ENCODE measurements at places on chromosomes 1 and 21.

DNA sequence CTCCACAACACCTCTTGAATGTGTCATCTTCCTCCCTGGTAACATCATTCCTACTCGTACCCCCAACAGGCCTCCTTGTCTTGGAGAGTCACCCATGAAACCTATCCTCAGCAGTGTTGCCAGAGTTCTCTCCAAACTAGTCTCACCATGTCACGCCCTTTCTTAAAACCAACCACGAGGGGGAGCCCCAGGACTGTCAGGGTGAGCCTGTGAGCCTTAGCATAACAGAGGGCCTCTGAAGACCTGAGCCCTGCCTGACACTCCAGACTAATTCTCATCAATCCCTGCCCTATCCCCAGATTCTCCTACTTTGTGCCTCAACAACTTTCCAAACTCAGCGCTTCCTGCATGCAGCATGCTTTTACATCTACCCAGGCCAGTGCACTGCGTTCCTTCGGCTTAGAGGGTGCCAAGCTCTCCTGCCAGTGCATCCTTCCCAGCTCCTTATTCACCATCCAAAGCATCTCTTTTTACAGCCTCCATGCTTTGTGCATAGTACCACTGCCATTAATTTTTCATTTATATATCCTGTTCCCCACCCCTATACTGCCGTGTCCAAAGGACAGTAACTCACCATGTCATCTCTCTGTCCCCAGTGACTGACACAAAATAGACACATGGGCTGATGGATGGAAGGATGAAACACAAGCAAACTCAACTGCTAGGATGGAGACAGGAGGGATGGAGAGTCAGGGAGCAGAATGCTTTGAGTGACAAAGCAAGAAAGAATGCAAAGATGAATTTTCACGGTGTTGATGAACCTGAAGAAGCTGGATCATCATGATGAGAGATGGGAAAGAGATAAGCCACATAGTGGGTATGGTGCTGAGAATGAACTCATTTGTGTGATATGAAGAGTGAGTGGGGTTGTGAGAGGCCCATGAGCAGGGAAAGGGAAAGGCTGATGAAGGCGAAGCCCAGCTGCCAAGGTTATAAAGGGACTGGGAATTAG lies 34.0 kb downstream of the ZNF697 start:
- peak; percentile 65 for DNase-seq

DNA sequence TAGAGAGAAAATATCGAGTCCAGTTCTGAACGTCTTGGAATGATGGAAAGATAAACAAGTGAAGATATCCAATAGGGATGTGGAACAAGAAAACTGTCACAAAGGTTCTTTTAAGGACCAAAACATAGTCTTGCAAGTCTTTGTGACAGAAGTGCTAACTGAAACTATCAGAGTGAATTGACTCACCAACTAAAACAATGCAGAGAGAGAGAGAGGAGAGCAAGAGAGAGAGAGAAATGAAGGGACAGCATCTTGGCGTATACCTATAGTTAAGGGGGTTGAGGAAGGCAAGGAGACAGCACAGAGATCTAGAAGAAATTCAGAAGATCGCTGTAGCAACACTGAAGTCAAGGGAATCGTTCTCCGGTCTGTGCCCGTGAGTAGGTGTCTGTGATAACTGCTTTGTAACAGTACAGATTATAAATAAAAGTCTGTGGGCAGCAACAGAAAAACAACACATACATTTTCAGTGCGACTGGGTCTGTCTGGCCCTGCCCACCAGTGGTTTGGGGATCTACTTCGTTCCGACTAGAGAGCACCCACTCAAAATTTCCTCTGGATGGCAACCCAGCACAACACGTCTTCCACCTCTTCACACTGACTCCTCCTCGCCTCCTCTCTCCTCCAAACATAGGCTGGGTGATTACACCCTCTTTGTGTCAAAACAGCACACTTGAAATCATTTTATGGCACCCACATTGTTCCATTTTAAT lies 4.8 kb upstream of the COA6 start:
- no peak for DNase-seq

- DNase-seq = no peak
Measured at GRCh38 chr1:92850019-92850418, 18.2 kb downstream of the RPL5 start.

- DNase-seq = peak; percentile 58
Measured at GRCh38 chr1:218476385-218476784, 131.2 kb downstream of the TGFB2 start.

GRCh38 chr1:152118915-152119314 lies 3.7 kb upstream of the TCHH start:
- no peak for DNase-seq

DNA sequence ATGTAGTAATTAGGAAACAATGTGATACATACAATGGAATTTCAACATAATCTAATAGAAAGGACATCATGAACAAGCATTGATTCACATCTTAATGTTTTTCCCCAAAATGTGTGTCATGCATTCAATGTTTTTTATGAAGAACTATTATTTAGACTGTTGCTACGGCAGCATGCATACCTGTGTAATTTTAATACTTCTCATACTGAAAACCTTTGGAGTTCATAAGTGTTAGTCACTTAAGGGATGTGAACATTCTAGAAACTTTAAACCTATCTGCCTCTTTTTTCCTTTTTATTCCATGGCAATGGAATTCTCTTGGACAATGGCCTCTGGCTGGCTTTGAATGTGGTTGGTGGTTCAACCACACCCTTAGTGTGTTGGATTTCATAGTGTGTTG lies 48.6 kb downstream of the TMPRSS15 start:
- no peak for DNase-seq

- no peak for DNase-seq
Measured at GRCh38 chr1:78275906-78276685, 214.7 kb upstream of the PTGFR start.

GRCh38 chr21:40972151-40972550 lies 125.2 kb upstream of the DSCAM start:
- no peak for DNase-seq

- no peak for DNase-seq
Measured at GRCh38 chr1:99603699-99604560, 42.0 kb upstream of the PALMD start.

- DNase-seq = no peak
Measured at GRCh38 chr1:31208361-31208945, 31.2 kb downstream of the NKAIN1 start.

GRCh38 chr1:154500533-154500932 lies 1.5 kb upstream of the TDRD10 start:
- DNase-seq = no peak

DNA sequence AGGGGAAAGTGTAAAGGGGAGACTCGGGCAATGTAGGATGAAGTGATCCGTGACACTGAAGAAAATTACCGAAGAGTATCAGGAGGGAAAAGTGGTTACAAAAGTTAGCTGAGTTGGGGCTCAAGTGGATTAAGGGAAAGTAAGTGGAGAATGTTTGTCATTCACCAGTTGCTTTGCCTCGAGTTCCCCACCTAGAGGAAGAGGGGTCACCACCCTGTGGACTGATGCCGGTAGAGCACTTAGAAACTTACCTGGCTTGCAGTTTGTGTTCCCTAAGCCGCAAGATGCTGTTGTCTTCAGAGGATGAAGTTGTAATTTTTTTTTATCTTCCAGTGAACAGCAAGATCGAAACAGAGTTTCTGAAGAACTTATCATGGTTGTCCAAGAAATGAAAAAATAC lies 1.0 kb downstream of the PER3 start:
- DNase-seq = no peak

- peak; percentile 25 for DNase-seq
Measured at GRCh38 chr1:110130989-110131388, 18.7 kb downstream of the UBL4B start.

GRCh38 chr1:235176486-235176885 lies 15.4 kb upstream of the RBM34 start:
- DNase-seq = no peak

DNA sequence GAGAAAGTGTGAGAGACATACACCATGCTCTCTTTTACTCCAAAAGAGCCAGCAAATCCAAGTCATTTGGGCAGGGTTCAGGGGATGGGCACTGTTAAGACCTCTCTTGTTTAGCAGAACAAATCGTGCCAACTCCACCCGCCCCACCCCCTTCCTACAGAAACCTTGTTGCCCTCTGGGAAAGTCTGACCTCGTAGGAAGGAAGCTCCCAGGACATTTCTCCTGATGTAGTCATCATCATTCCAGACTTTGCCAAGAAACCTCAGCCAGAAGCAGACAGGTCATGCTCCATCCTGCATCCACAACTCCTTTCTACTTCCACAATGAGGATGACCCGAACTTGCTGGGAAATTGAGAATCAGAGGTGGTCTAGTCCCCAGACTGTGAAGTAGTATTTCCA lies 57.7 kb downstream of the UBE2T start:
- no peak for DNase-seq

DNA sequence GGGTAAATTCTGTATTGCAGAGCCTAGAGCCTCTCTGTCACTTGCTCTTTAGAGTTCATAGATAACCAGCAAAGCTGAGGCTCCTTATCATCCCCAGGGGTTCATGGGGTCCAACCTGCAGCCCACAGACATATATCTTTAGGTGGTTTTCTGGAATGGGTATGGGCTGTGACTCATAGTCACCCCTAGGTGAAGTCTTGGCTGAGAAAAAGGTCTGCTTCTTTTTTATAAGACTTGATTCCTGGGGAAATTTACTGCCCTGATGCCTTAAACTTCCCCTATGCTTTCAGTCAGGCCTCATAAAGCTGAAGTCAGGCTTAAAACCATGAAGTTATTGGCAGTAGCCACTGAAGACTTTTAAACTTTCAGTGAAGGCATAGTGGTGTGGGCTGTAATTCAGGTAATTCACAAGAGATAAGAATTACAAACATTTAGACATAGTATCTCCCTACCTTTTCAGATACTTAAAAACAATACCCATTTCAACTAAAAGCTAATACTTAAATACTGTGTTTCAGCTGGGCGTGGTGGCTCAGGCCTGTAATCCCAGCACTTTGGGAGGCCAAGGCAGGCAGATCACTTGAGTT lies 46.8 kb downstream of the MACO1 start:
- no peak for DNase-seq

- no peak for DNase-seq
Measured at GRCh38 chr1:85289848-85290335, 13.5 kb upstream of the BCL10 start.

GRCh38 chr1:95098196-95098595 lies 19.0 kb upstream of the TLCD4 start:
- DNase-seq = no peak

DNA sequence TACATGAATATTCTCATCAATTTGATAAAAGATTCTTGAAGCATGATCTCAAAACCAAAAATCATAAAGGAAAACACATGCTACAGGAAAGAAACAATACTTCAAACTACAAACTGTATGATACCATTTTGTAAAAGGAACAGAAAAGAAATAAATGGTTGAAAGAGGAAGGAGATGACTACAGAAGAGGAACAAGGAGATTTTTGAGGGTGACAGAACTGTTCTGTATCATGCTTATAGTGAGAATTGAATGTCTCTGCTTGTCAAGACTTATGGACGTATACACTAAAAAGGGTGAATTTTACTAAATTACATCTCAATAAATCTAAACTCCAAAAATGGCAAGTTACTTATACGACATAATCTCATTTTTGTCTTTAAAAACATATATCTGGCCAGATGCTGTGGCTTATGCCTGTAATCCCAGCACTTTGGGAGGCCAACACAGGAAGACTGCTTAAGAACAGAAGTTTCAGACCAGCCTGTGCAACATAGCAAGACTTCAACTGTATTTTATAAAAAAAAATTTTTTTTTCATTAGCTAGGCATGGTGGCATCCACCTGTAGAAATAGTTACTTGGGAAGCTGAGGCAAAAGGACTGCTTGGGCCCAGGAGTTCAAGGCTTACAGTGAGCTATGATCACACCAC lies 125.4 kb downstream of the EIF4G3 start:
- no peak for DNase-seq

DNA sequence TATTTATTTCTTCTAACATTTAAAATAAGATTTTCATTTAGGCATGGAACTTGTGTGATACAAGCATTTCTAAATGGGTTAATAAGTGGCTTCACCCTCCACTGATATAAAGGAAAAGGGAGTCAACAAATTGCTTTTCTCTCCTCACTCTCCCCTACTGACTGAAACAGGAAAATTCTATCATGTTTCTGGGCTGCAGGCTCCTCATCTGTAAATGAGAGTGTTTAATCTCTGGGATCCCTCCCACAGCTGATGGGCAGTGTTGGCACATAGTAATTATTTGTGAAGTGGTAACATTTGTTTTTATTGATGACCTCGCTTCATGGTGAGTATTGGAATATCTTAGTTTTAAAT lies 69.8 kb upstream of the WARS2 start:
- no peak for DNase-seq

DNA sequence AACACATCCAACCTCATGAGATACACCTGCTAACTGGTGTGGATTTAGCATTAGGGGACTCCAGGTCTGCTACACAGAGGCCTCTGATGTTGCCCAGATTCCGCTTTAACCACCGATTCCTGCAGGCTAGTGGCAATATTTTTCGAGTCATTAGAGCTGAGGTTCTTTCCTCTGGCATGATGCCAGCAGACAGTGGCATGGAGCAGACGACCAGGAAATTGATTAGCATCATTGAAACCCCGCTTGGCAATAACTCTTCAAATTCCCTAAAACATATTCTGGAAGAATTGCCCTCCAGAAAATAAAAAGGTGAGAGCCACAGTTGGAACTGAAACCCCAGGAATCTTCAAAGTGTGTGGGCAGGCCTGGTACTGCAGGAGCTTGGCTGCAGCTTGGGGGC lies 28.4 kb upstream of the ETV3 start:
- DNase-seq = no peak

- DNase-seq = no peak
Measured at GRCh38 chr1:112579801-112580510, 39.0 kb downstream of the ST7L start.

DNA sequence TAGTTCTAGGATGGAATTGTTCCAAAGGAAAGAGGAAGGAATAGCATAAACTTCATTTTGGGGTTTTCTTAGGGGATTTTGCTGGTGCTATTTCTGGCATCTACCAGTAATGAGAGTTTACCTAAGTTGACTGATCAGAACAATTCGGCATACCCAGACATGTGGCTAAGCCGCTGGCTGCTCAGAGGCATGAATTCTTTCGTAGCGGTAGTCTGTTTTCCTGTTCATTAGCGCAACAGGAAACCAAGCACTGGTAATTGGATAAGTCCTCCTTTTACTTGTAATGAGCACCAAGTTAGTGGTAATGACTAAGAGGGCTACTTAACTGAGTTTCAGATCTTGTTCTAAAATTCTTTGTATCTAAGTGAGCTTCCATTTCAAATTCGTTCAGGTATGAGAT lies 38.6 kb downstream of the C21orf91 start:
- DNase-seq = no peak

GRCh38 chr21:21156957-21157356 lies 158.7 kb downstream of the NCAM2 start:
- no peak for DNase-seq

GRCh38 chr1:75937034-75937433 lies 4.8 kb upstream of the ASB17 start:
- DNase-seq = no peak
